ENCODE measurements at places on chromosomes 6 and 20.

DNA sequence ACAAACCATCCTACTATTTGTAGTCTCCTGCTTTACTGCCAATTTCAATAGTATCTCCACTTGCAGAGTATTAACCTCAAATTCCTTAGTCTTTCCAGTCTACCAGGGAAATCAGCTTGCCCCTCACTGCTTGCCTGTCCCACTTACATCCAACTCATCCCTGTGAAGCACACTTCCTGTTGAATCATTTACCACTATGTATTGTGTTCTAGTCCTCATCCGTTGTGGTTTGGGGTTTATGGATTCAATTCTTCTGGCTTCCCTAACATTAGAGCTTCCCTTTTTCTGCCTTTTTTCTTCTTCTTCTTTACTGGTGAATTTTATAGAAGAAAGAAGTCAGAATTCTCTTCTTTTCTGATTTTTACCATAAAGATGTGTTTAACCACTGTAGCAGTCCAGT lies 5.1 kb upstream of the TXLNB start:
- no peaks in the 10 kb centered on the region for H3K27me3 ChIP-seq
- H3K36me3 ChIP-seq: no peaks in the 10 kb centered on the region
- no peak for DNase-seq
- no peak overlapping the region for H3K27ac ChIP-seq
- peaks cover under 1% of the 10 kb centered on the region for H3K4me1 ChIP-seq

GRCh38 chr6:163347021-163347446 lies 67.5 kb upstream of the QKI start:
- no peak overlapping the region for H3K27ac ChIP-seq
- H3K27me3 ChIP-seq: no peaks in the 10 kb centered on the region
- H3K4me1 ChIP-seq: no peaks in the 10 kb centered on the region
- no peak overlapping the region for H3K4me3 ChIP-seq
- H3K36me3 ChIP-seq: no peaks in the 10 kb centered on the region
- no peak for DNase-seq

GRCh38 chr6:21596145-21596948 lies 2.8 kb downstream of the SOX4 start:
- H3K27me3 ChIP-seq: no peaks in the 10 kb centered on the region
- no peak for DNase-seq
- H3K4me1 ChIP-seq: peaks cover 6% of the 10 kb centered on the region
- peak overlapping the region; percentile 82 for H3K4me3 ChIP-seq

- H3K4me3 ChIP-seq: no peak overlapping the region
- H3K27me3 ChIP-seq: no peaks in the 10 kb centered on the region
- no peak overlapping the region for H3K27ac ChIP-seq
- no peaks in the 10 kb centered on the region for H3K4me1 ChIP-seq
- H3K36me3 ChIP-seq: no peaks in the 10 kb centered on the region
Measured at GRCh38 chr6:13673825-13674444, 37.7 kb downstream of the RANBP9 start.

- peaks cover 26% of the 10 kb centered on the region for H3K36me3 ChIP-seq
- DNase-seq: no peak
- H3K27ac ChIP-seq: no peak overlapping the region
- no peaks in the 10 kb centered on the region for H3K27me3 ChIP-seq
- H3K4me3 ChIP-seq: no peak overlapping the region
Measured at GRCh38 chr20:17616480-17617211, 46.8 kb downstream of the DSTN start.

GRCh38 chr6:14224359-14225103 lies 107.0 kb downstream of the CD83 start:
- no peaks in the 10 kb centered on the region for H3K36me3 ChIP-seq
- no peak overlapping the region for H3K27ac ChIP-seq
- DNase-seq: no peak
- no peak overlapping the region for H3K4me3 ChIP-seq

All from H1 (cell line).